ENCODE measurements at places on chromosomes 5 and 9. TPM values are rescaled to one million over a fixed set of nuclear protein-coding genes. Genes with fewer than 3 reads are reported as not detected.

FAM120A gene
- 112 TPM for total RNA-seq

SPINK7 gene
- not detected for total RNA-seq

TIGD6 gene
- total RNA-seq, result 1.9 TPM

GRCh38 chr5:132812781-132813598, at the start of gene SOWAHA:
SOWAHA (plus strand) TSS chr5:132813302; CDS start chr5:132813622, 320 bp downstream.
- DNase-seq, result no peak

DNA sequence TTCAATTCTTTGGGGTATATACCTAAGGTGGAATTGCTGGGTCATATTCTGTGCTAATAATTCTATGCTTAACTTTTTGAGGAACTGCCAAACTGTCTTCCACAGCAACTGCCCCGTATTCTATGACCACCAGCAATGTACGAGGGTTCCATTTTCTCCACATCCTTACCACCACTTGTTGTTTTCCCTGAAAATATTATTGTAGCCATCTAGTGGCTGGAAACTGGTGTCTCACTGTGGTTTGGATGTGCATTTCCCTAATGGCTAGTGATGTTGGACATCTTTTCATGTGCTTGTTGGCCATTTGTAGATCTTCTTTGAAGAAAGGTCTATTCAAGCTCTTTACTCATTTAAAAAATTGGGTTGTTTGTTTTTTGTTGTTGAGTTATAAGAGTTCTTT, 30.7 kb downstream of the MSX2 start:
- DNase-seq, result no peak

DNA sequence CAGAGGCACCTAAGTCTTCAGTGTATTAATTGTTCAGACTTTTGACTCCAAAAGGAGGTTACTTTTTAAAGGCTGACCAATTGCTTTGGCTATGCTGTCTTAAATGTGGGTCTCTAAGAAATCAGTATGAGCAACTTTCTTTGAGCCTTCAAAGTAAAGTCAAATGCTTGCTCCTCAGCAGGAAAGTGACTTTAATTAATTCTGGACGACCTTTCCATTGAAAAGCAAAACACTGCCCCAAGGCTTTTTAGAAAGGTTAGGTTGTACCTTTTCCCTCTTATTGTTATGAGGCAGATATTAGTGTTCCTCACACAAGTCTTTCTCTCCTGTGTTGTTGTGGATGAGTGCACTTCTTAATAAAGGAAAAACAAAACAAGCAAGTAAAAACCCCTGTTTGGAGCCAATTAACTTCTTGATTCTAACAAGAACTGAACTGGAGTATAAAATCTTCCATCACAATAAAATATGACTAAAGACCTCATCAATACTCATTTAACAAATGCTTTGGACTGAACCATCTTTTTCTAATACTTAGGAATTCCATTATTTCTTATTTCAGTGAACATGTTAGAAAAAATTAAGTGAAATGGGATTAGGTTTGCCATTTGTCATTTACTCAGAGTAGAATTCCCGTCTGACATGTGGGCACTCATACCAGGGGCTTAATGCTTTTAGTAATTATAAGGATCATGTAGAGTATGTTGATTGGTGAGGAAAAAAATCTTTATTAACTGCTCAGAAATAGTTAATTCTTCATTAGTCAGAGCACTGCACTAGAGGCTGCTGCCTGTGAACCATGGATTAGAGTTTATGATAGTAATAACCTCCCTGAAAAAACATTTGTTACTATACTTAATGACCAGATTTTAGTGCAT, 159.1 kb upstream of the ZNF608 start:
- no peak for DNase-seq

DNA sequence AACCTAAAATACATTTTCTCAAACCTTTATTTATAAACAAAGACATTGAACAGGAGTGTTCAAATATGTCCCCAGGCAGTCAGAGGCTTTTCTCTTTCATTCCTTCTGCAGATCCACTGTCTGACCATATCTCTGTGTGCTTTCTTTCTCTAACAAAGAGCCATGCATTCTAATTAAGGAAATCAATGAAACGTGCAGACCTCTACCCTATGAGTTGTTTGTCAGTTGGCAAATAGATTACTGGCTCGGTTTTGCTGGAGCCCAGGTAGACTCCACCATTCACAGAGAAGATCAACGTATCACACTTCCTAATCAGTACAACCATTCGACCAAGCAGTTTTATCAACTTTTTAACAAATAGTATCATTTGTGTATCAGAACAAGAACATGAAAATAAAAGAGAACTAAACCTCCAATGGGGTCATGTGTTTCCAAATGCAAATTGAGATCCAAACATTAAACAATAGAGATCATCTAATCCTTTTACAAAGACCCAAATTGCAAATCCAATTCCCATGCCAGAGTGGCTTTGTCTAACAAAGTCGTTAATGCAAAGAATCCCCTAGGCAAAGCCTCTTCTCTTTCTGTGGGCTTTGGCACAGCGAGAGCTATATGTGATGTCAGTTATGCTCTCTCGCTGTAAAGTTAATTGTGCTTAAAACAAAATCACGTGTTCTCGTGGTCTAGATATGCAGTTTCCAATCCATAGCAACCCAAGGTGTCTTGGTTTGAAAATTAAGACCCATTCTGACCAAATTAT, 16.8 kb downstream of the KLF4 start:
- no peak for DNase-seq

DNA sequence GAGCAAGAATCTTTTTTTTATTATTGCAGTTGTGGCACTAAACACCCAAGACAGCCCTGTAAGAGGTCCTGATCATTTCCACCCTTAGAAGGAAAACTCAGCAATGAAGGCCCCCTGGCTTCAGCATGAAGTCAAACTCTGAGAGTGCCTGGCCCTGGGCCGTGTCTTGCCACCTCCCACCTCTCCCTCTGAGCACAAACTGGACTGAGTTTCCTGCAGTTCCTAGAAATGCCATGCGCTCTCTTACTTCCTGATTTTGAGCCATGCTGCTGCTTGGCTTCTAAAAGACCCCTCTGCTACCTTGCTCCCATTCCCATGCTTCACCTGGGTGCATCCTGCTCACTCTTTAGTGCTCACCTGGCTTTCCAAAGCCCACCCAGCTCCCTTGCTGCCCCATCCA, 140.4 kb upstream of the KLF9 start:
- no peak for DNase-seq

GRCh38 chr9:135955934-135956801, 5.0 kb downstream of the UBAC1 start:
- DNase-seq, result no peak

HK3 gene
- total RNA-seq, result 3.7 TPM

- no peak for DNase-seq
Observed at GRCh38 chr5:159083548-159084452, 15.9 kb downstream of the EBF1 start.

GRCh38 chr5:56055287-56055686, 60.5 kb upstream of the IL6ST start:
- no peak for DNase-seq

PRDM9 gene
- total RNA-seq, result not detected

GRCh38 chr5:168151041-168151440, 140.4 kb upstream of the WWC1 start:
- no peak for DNase-seq

GRCh38 chr5:115801984-115802383, 14.5 kb downstream of the CDO1 start:
- no peak for DNase-seq

RHOBTB3 gene
- 90.0 TPM for total RNA-seq

- peak; percentile 17 for DNase-seq
Observed at GRCh38 chr9:33388110-33388994, 14.0 kb downstream of the AQP7 start.

PCA3 gene
- not detected for total RNA-seq

GRCh38 chr5:32123058-32123805, 50.9 kb downstream of the GOLPH3 start:
- no peak for DNase-seq

- DNase-seq, result no peak
Observed at GRCh38 chr9:79433703-79434102, 138.1 kb upstream of the TLE4 start.

GRCh38 chr5:115684513-115685037, 58.7 kb upstream of the TMED7 start:
- DNase-seq, result no peak

- no peak for DNase-seq
Observed at GRCh38 chr9:123620239-123620638, 264.2 kb downstream of the CRB2 start.

DNA sequence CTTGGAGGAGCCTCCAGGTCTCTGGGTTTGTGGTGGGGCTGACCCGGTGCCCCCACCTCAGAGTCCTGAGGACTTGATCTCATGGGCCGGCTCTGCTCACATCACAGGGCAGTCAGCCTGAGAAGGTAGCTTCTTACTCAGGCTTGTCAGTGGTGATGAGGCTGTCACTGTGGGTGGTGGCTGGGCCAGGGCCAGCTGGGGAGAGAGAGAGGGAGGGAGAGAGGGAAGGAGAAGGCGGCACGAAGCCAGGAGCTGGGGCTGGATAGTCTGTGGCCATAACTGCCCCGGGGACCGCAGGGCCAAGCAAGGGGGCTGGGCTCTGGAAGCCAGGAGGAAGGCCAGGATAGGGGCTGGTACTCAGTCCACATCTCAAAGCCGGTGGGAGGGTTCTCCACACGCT, 6.5 kb downstream of the NTNG2 start:
- DNase-seq, result peak; percentile 55

ANKRD18B gene
- total RNA-seq, result 0.89 TPM

DNA sequence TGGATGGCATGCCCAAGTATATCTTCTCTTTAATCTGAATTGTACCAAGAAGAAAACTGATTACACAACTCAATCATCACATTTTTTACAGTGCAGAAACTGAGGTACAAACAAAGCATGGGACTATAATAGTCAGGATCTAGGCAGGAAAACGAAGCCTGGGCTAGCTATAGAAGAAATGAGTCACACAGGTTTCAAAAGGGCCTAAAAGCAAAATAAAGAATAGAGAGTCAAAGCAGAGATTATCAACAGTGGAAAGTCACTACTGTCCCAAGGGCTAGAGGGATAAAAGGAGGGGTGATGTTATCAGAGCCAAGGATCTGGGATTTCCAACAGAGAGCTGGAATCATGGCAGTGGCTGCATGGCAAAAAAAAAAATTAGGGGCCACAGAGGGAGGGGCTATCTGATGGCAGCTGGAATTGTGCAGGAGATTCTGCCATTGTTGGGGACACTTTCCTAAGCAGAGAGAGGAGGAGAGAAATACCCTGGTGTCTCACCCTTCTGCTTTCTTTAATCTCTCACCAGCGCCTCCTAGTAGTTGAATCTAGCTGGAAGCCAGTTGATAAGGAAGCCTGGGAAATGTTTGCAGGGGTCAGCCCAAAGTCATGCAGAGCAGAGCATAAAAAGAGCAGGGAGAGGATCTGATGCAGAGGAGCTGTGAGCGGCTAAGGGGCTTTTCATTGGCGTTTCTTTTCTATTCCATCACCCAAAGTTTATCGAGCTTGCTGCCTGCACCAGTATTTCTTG, 343.2 kb downstream of the ACTL7B start:
- no peak for DNase-seq

LHX3 gene
- not detected for total RNA-seq

Measured in left ventricle myocardium superior (tissue), 1 donor.